ENCODE measurements at places on chromosomes 3 and 15.

DNA sequence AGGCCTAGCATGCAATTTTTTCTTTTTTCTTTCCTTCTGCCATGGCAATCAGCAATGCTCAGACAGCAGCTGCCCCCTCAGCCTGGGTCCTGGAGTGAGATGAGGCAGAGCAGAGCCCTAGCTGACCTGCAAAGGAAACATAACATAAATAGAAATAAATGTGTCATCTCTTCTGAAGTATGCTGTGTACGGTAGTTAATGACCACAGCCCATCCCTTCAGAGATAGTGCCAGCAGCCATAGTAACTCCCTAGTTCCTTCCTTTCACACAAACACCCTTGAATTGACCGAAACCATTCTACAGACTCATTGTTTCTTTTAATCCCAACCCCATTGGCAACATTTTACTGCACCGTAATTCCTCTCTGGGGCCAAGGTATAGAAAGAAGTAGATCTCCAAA lies 8.4 kb upstream of the CD47 start:
- DNase-seq, result no peak

- DNase-seq, result no peak
Observed at GRCh38 chr3:139470199-139470598, 6.1 kb downstream of the RBP2 start.

DNA sequence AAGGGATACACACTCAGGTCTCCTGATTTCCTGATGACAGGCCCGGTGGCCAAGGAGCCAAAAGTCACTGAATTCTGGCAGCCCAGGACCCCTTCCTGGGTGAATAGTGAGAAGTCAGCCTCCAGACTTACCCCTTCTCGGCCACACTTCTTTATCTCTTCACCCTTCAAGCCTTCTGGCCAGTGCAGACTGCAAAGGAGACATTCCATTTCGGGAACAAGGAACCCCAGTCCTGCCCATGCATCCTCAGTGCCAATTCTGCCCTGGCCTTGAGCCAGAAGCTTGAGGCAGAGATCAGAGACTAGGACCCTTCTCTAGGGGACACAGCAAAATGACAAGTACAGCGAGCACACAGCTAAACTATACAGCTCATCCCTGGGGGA lies 28.8 kb downstream of the GRAMD2A start:
- DNase-seq, result no peak

DNA sequence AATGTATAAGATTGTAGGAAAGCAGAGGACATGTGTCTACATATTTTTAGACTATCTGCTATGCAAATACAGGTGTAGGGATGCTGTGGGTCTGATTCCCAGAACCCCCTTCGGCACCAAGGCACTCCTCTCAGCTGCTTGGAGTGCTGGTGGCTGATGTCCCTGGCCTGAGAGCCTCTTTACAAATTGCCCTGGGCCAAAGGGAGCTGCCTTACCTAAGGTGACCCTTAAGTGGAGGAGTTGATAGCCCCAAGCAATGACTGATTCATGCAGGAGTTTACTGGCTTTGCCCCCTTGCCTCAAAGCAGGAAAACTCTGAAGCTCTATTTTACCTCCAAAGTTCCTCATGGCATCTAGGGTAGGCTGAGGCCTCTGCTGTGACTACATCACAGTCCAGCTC lies 83.0 kb downstream of the ZNF385D start:
- DNase-seq, result no peak

- DNase-seq, result no peak
Observed at GRCh38 chr15:48603123-48603500, 42.4 kb downstream of the FBN1 start.

DNA sequence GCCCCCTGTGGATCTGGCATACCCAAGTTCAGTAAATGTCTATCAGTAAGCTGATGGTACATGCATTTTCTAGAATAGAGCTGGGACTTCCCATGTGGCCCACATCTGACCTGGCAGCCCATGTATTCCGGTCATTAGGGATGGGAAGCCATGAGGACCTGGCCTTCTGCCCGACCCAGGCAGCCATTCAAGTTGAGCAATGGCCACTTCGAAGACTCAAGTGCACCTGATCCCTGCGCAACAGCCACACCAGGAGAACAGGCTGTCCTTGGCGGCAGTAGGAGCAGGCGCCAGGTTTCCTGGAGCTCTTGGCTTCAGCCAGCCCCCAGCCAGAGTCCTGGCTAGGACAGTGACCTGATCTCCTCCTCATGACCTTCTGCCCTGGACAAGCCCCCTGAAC lies 14.6 kb downstream of the HEMK1 start:
- DNase-seq, result no peak

DNA sequence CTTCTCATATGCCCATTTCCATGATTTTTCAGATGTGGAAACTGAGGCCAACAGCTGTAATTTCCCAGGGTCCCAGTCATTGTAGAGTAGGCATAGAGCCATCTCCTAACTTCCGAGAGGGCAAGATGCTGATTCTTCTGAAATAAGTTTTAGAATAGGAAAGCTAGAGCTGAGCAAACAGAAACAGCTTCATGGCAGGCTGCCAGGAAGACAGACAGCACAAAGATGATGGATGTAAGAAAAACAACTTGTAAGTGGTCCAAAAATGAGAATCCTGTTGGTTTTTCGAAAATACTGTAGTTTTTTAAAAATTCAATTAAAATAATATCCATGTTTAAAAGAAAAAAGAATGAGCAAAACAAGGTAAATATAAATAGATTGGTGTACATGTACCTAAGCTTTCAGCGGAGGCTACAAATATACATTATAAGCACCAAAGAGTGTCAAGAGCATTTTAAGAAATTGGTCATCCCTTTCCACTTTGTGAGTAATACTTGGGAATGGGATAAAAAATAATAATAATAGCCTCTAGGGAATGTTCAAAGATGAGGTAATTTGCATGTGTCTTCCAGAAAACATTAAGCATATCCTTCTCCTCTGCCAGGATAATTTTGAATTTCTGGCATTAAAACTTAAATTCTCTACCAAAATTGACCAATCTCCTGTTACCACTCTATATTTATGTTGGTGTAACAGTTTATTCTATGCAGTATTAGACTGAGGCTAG lies 406.6 kb downstream of the MECOM start:
- no peak for DNase-seq

- DNase-seq, result no peak
Observed at GRCh38 chr3:4852780-4853748, 126.2 kb upstream of the BHLHE40 start.

DNA sequence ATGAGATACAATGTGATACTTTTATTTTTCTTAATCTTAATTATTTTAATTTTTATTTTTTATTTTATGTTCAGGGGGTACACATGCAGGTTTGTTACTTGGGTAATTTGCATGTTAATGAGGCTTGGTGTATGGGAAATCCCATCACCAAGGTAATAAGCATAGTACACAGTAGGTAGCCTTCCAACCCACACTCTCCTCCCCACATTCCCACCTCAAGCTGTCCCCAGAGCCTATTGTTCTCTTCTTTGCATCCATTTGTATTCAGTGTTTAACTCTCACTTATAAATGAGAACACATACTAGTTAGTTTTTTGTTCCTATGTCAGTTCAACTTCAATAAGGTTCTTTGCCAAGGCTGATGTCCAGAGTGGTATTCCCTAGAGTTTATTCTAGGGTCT lies 1375.4 kb downstream of the NSUN3 start:
- no peak for DNase-seq

GRCh38 chr3:39398700-39399099 lies 7.8 kb upstream of the RPSA start:
- no peak for DNase-seq

DNA sequence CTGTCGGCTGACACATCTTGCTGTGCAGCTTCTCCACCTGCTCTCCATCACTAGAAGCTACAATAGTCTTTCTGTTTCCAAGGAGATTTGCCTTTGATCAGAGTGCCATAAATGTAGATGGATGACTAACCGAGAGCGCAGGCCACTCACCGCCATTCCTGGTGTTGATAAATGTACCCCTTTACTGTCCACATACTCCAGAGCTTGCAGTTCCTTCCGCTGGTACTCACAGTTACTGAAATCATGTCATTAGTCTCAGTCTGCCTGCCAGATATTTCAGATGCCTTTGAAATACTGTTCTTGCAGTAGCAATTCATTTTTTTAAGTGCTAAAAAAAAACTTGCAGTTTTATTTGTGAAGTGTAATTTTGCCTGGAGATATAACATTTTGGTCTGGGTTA lies 72.3 kb downstream of the BLM start:
- DNase-seq, result no peak

DNA sequence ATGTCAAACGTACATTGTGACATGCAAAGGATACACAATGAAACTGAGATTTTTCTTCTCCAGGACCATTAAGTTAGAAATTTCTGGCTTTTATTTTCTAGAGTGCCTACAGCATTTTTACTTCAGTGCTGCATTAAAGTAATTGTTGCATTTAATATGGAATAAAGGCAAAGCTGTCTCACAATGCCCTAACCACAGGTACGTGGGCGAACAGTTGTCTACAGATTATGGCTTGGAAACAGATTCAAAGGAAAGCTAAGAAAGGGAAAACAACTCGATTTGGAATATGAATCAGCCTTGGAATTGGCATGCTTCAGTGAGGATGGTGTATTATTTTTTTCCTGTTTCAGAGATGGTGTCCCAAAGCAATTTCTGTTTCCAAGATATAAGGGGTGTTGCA lies 79.1 kb upstream of the TUSC7 start:
- no peak for DNase-seq

DNA sequence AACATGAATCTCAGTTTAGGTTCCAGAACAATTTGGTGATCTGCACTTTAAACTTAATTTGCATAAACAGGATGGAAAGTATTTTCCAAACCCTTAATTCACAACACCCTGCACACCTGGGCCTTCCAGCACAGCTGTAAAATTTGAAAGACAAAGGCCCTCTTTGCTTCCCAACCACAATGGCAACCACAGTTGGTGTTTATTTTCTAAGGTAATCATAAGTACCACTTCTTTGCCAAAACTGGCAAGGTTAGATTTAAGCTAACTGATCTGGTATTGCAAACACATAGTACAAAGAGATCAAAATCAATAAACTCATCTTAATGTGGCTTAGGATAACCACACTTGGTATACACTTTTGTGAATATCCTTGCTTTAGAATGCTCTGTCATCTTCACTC lies 4.1 kb downstream of the LRIG1 start:
- DNase-seq, result no peak

Data from cortex of kidney (tissue), 1 donor.